ENCODE measurements at places on chromosomes 7 and 10.
A peak's percentile ranks its signal among the peaks of the same experiment; 100 is the strongest.

DNA sequence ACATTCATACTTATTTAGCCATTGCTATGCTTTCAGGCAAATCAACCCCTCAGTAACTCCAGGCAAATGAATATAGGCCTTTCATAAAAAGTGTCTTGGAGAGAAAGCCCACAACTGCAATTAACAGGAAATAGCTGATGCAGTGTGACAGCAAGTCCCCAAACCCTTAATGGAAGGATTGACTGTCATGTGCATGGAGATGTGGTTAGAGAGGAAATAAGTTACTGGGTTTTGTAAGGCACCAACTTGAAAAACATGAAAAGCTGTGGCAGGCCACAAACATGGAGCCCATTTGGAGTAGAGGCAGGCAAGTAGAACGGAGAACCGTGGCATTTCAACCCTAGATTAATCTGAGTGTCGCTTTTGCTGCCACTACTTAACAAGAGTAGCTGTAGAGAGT lies 549.4 kb upstream of the C7orf33 start:
- DNase-seq, result no peak

DNA sequence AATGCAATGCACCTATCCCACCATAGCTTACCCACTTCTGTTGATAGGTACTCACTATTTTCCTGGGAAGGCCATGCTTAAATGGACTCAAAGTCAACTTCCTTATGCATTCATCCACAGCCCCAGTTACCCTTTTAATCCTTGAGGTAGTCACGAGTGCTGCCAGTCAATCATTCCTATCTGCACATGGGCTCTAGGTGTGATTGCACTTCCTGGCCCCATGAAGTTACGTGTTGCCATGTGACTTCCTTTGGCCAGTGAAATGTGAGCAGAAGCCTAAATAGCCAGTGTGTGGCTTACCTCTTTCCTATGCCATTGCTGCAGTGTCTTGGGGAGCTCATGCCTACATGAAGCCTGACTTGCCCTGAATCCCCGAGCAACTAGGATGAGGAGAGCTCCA lies 23.5 kb upstream of the EIF5AL1 start:
- DNase-seq, result no peak

DNA sequence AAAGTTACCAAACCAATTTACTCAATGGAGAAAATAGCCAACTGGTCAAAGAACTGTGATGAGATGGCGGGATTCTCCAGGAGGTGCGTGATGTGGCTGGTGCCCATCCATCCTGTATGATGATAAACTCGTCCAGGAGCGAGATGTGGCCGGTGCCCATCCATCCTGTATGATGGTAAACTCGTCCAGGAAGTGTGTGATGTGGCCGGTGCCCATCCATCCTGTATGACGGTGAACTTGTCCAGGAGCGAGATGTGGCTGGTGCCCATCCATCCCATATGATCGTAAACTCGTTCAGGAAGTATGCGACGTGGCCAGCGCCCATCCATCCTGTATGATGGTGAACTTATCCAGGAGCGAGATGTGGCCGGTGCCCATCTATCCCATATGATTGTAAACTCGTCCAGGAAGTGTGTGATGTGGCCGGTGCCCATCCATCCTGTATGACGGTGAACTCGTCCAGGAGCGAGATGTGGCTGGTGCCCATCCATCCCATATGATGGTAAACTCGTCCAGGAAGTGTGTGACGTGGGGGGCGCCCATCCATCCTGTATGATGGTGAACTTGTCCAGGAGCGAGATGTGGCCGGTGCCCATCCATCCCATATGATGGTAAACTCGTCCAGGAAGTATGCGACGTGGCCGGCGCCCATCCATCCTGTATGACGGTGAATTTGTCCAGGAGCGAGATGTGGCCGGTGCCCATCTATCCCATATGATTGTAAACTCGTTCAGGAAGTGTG lies 496.2 kb downstream of the DNAJB6 start:
- no peak for DNase-seq

GRCh38 chr10:23656735-23657134 lies 217.9 kb downstream of the OTUD1 start:
- DNase-seq, result no peak

- no peak for DNase-seq
These were observed 36.6 kb downstream of the AP3M1 start for GRCh38 chr10:74114041-74114448.

GRCh38 chr10:110226543-110226925 lies 19.1 kb downstream of the MXI1 start:
- peak; percentile 92 for DNase-seq

GRCh38 chr7:1545417-1546246 lies 10.4 kb downstream of the TMEM184A start:
- DNase-seq, result no peak

GRCh38 chr10:28668363-28669226 lies 8.7 kb upstream of the BAMBI start:
- DNase-seq, result peak; percentile 73

DNA sequence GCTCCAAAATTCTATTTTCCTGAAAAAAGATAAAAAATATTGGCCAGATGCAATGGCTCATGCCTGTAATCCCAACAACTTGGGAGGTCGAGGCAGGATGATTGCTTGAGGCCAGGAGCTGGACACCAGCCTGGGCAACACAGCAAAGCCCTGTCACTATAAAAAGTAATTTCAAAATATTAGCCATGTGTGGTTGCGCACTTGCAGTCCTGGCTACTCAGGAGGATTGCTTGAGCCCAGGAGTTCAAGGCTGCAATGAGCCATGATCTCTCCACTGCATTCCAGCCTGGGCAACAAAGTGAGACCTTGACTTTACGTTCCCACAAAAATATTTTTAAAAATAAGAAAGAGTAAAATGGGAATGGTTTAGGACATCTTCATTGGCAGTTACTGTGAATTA lies 104.1 kb upstream of the AFAP1L2 start:
- no peak for DNase-seq

GRCh38 chr10:20648263-20648874 lies 248.7 kb downstream of the NEBL start:
- DNase-seq, result no peak

- no peak for DNase-seq
These were observed 178.8 kb downstream of the PTPN20 start for GRCh38 chr10:47090042-47090441.

DNA sequence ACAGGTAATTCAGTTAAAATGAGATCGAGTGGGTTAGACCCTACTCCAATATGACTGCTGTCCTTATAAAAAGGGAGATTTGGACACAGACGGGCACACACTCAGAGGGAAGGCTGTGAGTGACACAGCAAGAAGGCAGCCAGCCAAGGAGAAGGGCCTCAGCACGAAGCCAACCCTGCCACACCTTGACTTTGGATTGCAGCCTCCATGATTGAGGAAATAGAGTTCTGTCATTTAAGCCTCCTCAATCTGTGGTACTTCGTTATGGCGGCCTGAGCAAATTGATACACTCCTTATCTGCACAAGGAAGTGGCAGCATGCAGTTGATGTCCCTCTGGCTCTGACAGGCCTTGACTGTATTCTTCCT lies 43.8 kb downstream of the SH2D4B start:
- DNase-seq, result no peak

DNA sequence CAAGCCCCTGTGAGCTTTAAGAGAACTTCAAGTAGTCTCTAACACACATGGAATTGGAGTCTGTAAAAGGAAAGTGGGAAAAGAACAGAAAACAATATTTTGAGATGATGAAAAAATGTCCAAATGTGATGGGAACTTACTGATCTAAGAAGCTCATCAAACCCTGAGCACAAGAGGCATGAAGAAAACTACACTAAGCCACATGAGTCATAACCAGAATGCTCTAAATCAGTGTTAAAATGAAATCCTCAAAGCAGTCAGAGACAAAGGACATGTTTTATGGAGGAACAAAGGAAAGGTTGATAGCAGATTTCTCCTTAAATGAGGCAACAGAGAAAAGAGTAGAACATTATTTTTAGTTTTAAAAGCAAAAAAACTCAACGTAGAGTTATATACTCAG lies 37.2 kb downstream of the ZNF33A start:
- no peak for DNase-seq

GRCh38 chr10:78938695-78939672 lies 129.8 kb upstream of the ZMIZ1 start:
- DNase-seq, result no peak

DNA sequence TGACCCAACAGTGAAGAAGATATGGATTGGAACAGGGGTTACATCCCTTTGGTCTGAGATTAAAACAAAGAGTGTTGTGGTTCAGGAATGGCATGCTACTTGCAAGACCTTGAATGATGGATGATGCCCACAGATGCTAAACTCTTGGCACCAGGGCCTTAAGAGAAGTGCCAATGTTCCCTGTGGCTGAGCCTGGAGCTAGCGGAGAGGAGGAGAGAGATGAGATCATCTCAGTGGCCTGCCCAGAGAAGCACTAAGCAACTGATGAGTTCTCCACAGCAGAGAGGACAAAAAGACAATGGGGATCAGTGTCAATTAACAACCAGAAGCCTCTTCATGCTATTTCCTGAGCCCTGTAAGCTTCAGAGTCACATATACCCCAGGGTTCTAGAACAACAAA lies 97.8 kb downstream of the ELAPOR2 start:
- no peak for DNase-seq

DNA sequence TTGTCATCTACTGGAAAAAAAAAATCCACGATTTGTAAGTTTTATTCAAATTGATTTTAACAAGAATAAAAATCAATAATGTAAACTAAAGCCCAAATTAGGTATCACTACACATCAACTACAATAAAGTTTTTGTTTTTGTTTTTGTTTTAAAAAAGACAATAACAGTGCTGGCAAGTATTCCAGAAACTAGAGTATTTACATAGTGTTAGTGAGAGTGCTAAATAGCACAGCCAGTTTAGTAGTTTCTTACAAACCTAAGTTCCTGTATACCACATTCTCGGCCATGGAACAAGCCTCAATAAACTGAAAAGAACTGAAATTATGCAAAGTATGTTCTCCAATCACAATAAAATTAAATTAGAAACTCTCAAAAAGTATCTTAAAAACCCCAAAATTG lies 8.1 kb downstream of the ARHGAP12 start:
- DNase-seq, result no peak

- no peak for DNase-seq
These were observed 31.0 kb downstream of the PRSS2 start for GRCh38 chr7:142801601-142802295.

DNA sequence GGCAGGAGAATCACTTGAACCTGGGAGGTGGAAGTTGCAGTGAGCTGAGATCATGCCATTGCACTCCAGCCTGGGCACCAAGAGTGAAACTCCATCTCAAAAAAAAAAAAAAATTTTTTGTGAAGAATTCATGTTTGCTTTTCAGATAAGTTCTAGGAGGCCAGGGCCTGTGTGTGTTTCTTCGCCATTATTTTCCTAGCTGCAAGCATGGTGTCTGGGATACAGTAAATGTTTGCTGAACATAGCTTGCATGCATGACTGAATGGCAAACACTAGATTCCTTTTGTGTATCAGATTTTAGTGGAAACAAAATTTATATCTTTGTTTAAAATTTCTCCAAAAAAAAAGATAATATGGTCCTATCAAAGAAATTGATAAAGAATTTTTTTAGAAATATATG lies 9.7 kb upstream of the MACC1 start:
- no peak for DNase-seq

DNA sequence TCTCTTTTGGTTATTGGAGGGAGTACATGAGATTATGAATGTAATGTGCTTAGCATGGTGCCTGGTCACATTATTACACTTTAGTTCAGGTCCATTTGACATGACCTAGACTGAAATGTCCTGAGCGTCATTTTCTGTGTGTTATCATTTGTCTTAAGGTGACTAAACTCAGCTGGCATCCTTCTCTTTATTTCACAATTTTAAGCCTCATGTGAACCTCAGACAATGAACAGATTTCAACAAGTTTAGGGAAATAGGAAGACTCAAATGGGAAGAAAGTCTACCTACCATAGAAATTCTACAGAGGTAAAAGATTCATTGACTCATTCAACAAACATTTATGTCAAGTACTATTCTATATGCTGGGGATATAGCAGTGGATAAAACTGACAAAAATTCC lies 70.2 kb upstream of the EXOC6 start:
- no peak for DNase-seq

- no peak for DNase-seq
These were observed 38.1 kb downstream of the LEP start for GRCh38 chr7:128279124-128279713.

GRCh38 chr10:71727738-71728737 lies 8.5 kb upstream of the C10orf105 start:
- DNase-seq, result peak; percentile 61

DNA sequence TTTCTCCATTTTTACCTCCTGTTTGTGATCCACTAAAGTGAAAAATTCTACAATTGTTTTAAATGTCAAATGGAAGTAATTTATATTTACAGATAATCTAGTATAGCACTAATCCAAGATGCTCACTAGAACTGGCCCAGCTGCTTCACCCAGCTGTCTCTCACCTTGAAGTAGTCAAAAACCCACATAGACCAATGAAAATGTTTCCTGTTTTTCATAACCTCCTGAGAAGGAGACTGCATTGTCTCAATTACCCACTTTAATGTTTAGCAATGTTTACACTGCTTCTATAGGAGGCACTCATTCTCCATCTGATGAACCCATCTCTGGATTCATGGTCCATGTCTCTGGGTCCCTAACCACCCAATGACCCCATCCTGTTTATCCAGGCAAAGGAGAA lies 56.1 kb upstream of the ADO start:
- no peak for DNase-seq

DNA sequence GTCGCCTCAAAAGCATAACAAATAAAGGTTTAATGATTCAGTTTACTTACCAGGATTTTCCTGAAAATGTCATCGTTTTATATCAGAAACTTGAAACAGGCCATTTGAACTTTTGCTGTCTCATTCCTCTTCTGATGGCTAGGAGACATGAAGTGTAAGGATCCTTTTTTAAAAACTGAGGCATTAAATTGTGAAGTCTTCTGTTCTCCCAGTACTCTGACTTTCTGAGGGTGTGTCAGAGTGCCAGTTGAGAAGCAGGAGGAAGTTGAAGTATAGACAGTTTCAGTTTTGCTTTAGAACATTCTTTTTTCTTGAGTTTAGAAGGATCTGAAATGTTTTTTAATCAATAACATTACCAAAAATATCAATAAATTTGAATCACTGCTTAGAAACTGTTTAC lies at the start of gene SAMD9L:
Gene SAMD9L (minus strand): TSS at position 242 of the 400 bp plus-strand sequence. CDS start 12,414 bp downstream, outside the sequence.
- no peak for DNase-seq

DNA sequence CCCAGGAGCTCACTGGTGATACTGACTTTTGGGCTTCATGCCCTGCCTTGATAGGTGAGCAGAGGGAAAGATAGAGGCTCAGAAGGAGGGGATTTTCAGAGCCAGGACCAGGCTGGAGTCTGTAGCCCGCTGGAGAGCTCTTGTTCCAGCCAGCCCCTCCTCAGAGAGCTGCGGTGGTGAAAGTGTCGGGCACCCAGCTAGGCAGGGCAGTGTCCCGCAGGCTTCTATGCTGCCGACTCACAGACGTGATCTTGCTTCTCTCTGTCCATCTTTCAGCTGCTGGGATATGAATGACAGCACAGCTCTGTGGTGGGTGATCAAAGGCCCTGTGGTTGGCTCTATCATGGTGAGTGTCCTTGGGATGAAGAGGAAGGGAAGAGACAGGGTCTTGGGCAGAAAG lies 35.2 kb downstream of the ADCYAP1R1 start:
- no peak for DNase-seq

GRCh38 chr10:121999301-121999700 lies 10.3 kb downstream of the TACC2 start:
- no peak for DNase-seq

All from ecto neural progenitor cell (in vitro differentiated cells).